ENCODE measurements at places on chromosomes 13 and 19.
A peak's percentile ranks its signal among the peaks of the same experiment; 100 is the strongest.

- no peak for ATAC-seq
These were observed 15.0 kb upstream of the ALOX5AP start for GRCh38 chr13:30720172-30720869.

- ATAC-seq: no peak
These were observed 108.7 kb downstream of the TEX29 start for GRCh38 chr13:111429064-111429558.

DNA sequence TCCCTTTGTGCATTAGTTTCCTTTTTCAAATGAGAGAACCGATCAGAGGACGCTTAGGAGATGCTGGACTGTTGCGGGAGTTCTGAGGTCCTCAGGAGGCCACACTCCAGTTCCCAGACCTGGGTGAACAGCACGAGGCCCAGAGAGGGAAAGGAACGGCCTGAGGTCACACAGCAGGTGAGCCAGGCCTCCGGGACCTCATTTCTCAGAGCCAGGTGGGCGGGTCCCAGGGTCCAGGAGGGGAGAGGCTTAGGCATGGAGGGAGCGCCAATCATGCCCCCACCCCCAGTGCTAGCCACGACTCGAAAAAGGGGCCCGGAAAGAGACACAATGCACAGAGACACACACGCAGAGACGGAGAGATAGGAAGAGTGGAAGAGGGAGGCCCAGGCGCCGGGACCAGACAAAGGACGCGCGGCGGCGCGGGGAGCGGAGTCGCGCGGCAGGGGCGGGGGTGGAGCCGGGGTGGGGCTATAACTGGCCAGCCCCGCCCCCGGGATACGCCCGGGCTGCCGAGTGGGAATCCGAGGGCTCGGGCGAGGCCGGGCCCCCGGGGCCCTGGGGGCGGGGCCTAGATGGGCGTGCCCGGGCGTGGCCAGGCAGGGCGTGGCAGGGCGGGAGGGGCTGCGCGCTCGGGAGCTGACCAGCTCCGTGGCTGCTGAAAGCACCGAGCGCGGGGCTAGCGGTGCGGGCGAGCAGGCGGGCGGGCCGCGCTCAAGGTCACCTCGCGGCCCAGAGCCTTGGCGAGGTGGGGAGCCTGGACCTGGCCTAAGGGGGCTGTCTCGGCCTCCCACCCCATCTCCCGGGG is 1.6 kb downstream of the ELAVL3 start:
- no peak for ATAC-seq

DNA sequence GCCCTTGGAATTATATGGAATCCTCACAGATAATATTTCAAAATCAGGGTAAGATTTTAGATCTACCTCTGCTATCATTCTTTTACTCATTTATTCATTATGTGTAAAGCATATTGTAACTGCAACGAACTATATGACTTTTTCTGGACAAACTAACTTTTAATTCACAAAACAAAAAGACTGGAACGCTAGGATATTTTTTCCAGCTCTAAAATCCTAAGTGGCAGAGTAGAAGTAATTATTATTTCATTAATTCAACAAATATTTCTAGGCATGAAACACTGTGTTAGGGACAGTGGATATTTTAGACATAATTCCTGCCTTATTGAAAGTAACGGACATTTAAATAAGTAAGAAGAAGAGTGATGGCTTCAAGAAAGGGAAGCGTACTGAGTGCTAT is 26.9 kb upstream of the SOX21 start:
- no peak for ATAC-seq

- ATAC-seq: no peak
These were observed 66.2 kb upstream of the XPO4 start for GRCh38 chr13:20968745-20969144.

DNA sequence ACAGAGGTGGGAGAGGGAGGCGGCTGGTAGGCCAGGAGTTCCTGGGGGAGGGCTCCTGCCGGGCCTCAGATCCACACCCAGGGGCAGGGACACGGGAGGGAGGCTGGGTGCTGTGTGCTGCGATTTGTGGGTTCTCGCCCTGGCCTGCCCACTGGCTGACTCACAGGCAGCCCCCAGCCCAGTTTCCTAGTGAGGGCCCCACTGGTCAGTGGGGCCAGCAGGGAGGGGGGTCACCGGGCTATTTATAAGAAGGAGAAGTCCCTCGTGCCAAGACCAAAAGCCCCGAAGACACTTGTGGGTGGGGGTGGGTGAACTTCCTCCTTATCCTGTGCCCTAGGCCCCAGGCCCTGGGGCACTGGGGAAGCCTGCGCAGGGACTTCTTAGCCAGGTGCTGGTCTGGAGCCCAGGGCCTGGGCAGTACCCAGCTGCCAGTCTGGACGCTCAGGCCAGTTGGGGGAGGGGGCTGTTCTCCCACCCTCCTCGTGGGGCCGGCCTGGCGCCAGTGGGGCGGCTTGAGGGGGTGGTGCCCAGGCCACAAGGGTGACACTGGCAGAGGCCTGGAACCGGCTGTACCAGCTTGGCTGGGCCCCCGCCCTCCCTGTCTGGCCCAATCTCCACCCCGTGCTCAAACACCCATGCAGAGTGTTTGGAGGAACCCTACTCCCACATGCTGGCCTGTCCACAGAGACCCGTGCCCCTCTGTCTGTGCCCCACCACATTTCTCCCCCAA is 5.0 kb upstream of the JUNB start:
- ATAC-seq: no peak

GRCh38 chr19:46773018-46773399 is 15.4 kb downstream of the SLC1A5 start:
- no peak for ATAC-seq

- ATAC-seq: no peak
These were observed 2.3 kb upstream of the COMP start for GRCh38 chr19:18793144-18794028.

GRCh38 chr19:48726556-48726955 is 7.0 kb upstream of the MAMSTR start:
- ATAC-seq: peak; percentile 48

DNA sequence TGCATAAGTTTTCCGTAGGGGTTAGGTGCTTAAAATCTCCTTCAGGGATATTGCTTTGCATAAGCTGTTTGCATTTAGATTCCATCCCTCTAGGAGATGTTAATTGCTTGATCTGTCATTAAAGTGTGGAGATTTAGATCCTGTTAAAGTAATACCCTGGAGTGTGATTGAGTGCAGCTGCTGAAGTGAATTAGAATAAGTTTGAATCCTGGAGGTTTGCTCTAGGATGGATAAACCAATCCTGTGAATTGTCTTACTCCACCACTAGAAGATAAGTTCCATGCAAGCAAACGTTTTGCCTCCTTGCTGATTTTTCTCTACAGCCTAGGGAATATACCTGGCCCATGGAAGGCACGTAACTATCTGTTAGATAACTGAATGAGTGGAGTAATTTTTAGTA is 1487.2 kb upstream of the PRR20A start:
- no peak for ATAC-seq

GRCh38 chr13:61362522-61362921 is 53.1 kb downstream of the PCDH20 start:
- ATAC-seq: no peak

DNA sequence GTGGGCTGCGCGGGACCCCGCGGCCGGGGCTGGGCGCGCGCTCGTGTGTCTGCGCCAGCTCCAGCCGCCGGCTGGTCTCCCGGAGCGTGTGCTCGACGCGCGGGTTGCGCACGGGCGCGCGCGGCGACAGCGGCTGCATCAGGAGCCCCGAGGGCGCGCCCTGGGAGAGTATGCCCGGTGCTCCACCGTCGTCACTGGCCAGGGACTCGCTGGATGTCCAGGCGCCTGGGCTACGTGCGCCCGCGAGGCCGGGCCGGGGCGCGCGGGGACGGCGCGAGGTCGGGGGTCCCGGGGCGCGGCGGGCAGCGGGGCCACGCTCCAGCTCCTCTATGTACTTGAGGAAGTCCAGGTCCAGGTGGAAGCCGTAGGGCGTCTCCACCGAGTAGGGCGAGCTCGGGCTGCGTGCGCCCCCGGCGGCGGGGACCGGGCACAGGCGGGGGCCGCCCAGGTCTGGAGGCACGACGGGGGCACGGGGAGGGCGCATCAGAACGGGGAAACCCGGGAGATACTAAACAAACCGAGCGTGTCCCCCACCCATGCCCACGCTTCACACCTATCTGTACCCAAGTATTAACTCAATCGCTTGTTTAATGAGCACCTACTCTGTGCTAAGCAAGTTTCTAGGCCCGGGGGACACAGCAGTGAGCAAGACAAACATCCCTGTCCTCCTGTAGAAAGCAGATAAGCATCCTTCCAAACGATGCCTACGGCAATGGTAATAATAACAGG is 7.6 kb downstream of the KANK3 start:
- ATAC-seq: peak; percentile 42

DNA sequence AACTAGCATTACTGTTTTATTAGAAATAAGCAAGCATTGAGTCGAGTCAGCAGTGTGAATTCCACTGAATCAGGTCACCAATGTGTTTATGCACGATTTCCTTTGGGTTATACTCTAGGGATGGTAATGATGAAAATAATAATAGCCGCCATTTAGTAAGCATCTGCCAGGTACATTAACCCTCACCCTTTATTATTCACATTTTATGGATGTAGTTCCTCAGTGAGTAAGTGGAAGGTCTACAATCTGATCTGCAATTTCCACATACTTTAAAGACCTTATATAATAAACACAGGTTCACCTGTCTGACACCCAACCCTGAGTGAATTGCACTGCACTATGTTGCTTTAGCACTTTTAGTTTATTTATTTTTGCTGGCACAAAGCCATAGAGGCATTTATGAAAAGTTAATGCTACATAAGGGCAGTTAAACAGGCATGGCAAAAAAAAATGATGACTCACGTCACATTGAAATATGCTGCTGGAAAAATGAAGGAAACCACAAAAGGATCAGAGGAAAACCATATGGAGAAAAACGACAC is 122.4 kb downstream of the TRPC4 start:
- no peak for ATAC-seq

DNA sequence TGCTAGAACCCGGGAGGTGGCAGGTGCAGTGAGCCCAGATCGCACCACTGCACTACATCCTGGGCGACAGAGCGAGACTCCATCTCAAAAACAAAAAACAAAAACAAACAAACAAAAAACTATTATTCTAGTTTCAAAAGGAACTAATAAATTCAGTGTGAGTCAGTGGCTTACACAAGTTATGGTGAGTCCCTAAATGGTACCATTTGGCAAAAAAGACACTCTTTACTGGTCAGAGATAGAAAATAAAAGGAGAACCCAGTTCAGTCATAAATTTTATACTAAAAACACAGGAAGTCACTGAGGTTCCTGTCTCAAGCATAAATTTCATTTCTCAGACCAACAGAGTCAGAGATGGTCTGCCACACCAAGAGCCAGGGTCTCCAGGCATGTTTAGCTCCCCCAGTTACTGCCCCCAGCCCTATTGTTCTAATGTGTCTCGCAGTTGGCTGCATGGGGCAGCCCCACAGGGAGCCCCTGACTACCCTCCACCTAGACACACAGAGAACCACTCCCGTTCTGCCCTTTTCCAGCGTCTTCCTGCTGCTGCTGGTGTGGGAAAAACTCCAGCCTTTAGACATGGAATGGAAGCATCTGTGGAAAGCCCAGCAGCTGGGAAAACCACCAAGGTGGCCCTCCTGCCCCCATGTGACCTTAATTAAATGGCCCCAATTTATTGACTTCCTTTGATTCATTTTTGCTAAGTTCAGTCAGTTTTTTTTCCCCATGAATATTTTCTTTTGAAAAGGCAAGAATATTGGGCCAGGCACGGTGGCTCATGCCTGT is 12.2 kb downstream of the THSD1 start:
- no peak for ATAC-seq

- no peak for ATAC-seq
These were observed 2.4 kb upstream of the ADGRE5 start for GRCh38 chr19:14378890-14379289.

DNA sequence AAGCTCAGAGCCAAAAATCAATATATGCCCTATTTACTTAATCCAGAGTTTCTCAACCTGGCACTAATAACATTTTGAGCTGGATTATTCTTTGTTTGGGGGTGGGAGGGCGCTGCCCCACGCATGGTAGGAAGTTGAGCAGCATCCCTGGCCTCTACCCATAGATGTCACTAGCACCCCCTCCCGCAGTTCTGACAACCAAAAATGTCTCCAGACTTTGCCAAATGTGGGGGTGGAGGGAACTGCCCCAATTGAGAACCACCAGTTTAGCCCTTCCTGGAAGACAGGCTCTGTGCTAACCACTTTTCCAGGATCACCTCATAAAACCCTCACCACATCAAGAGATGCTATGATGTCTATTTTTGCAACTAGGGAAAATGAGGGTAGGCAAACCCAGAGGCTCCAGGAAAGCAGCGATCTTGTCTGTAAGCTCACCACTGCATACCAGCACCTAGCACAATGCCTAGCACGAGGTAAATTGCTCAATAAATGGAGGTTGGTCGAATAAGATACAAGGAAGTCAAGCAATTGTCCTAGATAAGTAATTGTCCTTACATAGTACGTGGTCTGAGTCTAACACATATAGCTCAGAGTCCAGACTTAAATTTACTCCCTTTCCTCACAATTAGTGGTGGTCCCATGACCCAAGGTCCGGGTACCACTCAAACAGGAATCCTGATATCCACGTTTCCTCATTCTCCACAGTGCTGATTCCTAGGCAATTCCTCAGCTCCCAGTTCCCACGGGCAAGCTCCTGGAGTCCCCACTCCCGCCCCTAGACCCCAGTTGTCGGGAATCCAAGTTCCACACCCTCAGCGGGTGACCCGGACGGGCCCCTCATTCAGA is 892 bp downstream of the TRIR start:
- no peak for ATAC-seq

DNA sequence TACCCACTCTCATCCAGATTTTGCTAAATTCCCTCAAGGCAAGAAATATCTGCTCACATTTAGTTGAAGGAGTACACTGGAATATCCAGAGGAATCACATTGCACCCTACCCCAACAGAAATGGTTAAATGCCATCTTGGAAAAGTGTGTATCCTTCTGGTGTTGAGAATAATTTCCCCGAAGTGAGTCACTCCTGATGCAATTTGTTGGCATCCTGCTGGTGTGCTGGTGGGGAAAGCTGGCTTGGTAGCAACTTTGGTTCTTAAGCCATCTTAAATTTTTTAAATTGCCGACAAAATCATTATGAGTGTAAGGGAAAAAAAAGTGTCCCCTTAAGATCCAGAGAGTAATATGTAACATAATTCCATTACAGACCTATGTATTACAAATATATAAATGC is 337.3 kb upstream of the DACH1 start:
- ATAC-seq: no peak

GRCh38 chr19:17001603-17002183 is 24.9 kb downstream of the CPAMD8 start:
- ATAC-seq: peak; percentile 77

GRCh38 chr19:31296741-31297390 is 52.4 kb downstream of the TSHZ3 start:
- ATAC-seq: no peak

DNA sequence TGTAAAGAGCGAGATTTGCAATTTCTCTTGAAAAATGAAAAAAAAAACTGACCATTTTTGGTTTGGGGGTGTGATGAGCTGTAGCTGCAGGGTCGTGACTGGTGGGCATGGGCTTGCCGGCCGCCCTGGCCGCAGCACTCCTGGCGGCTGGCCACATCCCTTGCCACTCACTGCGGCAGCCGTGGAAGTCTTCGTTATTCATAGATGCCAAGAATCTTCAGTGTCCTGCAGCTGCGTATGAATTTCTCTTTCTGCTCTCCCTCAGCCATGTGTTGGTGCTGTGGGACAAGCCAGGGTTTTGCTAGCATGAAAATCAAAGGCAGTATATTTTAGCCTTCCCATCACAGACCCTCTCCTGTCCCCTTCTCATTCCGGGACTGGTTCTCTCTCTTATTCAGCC is 151.7 kb upstream of the TSHZ3 start:
- no peak for ATAC-seq

Data from activated CD4-positive, CD25-positive, alpha-beta regulatory T cell treated with anti-CD3 and anti-CD28 coated beads, Interleukin-2, amount 50 U/mL, for 24 hours (primary cell).